ENCODE measurements at places on chromosomes 12 and 14.

- no peak for DNase-seq
Observed at GRCh38 chr14:58733451-58734208, 95.9 kb downstream of the DACT1 start.

- no peak for DNase-seq
Observed at GRCh38 chr12:108349278-108349688, 10.2 kb upstream of the CMKLR1 start.

- no peak for DNase-seq
Observed at GRCh38 chr14:94689218-94689984, 77.2 kb downstream of the SERPINA3 start.

- DNase-seq: no peak
Observed at GRCh38 chr12:57694459-57695019, 607 bp downstream of the OS9 start.

GRCh38 chr12:107437954-107438353 is 247.6 kb upstream of the PWP1 start:
- no peak for DNase-seq

GRCh38 chr12:2169940-2170339 is 117.2 kb downstream of the CACNA1C start:
- DNase-seq: no peak

DNA sequence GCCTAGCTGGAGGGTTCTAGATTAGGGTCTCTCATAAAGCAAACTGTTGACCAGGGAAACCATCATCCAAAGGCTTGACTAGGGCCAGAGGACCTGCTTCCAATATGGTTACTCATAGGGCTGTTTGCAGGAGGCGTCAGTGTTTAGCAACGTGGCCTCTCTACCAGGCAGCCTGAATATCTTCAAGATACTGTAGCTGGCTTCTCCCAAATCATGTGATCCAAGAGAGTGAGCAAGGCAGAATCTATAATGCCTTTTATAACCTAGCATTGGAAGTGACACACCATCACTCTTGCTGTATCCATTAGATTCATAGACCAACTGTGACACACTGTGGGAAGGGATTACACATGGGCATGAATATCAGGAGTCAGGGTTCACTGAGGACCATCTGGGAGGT is 17.3 kb downstream of the TPH2 start:
- no peak for DNase-seq

DNA sequence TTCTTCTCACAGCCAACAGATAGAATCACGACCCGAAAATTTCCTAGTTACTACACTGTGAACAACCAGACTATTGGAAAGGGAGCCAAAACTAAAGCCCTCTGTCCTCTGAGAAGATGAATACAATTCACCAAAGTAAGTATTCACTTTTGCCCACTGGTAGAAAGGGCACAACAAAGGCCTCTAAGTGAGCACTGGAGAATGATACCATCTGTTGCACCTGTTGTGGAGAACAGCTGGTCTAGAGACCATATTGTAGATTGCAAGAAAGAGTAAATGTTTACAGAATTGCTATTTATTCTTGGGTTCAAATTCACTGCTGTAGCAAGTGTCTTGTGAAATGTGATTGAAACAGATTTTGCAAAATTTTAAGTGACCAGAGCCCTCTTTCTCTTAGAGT is 46.9 kb upstream of the ANO6 start:
- DNase-seq: no peak

GRCh38 chr14:71365361-71365760 is 458.1 kb downstream of the PCNX1 start:
- DNase-seq: no peak

- DNase-seq: no peak
Observed at GRCh38 chr12:49413796-49414195, 46.5 kb downstream of the SPATS2 start.

DNA sequence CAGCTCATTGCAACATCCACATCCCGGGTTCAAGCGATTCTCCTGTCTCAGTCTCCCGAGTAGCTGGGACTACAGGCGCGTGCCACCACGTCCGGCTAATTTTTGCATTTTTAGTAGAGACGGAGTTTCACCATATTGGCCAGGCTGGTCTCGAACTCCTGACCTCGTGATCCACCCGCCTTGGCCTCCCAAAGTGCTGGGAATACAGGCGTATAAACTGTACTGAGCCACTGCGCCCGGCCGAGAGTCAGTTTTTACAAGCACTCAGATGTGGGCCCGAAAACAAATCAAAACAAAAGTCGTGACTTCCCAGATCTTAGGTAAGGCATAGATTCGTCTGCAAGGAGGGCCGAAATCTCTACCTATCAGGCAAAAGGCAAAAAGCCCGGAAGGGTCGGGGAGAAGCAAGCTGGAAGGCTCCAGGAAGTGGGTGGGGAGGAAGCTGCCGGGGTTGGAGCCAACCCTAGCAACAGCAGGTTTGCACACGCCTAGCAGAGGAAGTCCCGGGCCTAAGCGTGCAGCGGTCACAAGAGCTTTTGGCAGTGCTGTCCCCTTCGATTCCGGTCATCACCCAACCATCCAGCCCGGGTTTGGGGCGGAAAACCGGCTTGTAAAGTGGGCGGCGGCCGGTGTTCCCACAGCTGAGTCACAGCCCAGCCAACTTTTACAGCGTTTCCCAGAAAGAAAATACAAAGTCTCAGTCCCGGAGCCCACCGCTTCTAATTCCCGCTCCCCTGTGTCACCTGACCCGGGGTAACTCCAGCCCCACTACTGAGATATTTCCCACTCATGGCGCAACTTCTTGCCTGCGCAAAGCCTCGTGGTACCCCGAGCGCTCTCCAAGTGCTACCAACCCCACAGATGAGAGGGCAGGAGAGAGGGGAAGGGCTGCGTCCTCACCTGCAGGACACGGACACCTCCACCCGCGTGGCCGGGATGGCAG is 583 bp downstream of the CPNE8 start:
- DNase-seq: no peak

DNA sequence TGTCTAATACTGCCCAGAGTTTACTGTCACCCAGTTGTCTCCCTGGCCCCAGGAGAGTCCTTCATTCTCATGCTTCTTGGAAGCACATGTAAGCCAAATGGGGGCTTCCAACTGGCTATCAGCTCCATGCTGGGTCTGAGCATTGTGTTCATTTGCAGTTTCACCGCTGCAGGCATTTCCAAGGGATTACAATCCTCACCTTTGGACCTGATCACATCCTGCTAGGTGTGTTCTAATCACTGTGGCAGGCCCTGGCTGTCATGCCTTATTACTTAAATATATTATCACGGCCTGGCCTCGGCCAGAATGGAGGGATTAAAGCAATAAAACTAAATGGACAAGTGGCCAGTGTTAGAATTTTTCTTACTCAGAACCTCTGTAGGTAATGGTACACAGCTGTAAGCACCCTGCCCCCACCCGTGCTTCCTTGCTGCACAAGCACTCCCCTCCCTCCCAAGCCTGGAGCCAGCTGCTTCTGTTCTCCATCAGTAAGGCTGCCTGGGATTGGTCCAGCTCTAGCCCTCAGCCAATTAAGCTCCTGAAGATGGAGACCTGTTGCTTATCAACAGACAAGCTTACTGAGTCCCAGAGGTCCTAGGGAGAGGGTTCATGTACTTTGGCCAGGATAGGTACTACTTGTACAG is 175.9 kb upstream of the RBM19 start:
- no peak for DNase-seq

GRCh38 chr14:57820581-57820980 is 45.3 kb downstream of the SLC35F4 start:
- no peak for DNase-seq

DNA sequence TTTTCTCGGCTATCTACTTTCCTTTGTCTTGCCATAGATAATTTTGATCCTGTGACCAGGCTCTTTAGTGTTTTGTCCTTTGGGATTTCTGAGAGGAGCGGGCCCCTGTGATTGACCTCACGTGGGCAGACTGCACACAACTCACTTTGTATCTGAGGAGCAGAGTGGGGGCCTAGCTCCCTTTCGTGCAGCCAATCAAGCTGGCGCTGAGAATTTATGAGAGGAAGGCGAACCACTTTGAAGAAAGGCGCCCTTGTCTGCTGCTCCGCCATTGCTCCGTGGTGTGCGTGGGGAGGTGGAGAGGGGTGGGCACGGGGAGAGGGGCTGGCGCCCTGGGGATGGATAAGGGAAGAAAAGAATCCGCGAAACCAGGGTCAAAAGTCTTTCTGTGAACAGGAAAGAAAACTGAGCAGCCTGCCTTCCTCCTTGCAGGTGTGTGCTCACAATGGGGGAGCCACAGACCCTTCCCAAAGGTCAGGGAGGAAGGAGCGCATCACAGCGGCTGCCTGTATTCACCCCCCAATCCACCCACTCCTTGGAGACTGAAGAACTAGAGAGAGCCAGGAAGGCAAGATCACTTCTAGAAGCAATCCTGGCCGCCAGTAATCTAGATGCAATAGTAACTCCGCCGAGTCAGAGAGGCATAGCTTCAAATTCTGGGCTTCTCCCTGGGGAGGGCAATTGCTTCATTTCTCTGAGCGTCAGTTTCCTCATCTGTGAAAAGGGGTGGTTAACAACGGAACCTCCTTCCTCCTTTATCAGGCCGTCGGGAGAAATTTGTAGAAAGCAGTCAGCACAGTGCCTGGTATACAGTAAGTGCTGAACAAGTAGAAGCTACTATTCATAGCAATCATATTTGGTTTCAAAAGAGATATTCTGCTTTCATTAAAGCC is 24.9 kb upstream of the MED13L start:
- DNase-seq: no peak

- no peak for DNase-seq
Observed at GRCh38 chr14:100542619-100543205, 44.5 kb downstream of the BEGAIN start.

GRCh38 chr12:91210618-91211017 is 28.0 kb upstream of the DCN start:
- DNase-seq: no peak

- DNase-seq: no peak
Observed at GRCh38 chr14:64201296-64201695, 92.9 kb downstream of the ESR2 start.

DNA sequence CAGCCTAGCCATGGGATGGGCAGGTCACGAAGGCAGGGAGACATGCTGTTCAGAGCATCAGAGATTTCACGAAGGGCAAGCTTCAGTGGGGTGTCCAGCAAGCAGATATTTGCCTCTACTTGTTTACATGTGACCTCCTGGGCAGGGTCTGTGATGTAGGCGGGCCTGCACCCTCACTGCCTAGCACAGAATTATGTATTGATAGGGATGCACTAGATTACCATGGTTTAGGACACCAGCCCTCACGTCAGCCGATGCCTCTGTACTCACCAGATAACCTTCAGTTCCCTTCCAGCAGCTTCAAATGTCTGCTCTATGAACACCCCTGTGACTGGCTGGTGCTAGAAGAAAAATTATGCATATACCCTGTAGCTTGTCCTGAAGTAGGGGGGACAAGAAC is 5.1 kb upstream of the EIF5 start:
- no peak for DNase-seq

DNA sequence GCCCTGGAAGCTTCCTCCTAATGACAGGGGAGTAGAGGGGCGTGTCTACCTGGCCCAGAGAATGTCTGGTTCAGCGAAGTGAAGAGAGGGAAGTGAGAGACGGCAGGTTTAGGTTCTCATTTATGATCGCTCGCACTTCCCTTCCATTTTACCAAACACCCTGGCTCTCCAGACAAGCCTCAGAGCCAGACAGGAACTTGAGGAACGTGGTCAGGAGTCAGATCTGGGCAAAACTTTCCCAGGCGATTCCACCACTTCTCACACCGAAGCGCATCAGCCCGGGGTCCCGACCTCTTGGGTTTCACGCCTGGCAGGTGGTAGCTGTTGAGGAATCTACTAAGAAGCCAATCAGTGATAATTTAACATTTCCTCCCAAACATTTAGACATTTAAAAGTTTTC is 21.3 kb downstream of the ACTN1 start:
- DNase-seq: no peak

GRCh38 chr12:43896496-43896895 is 60.6 kb downstream of the TMEM117 start:
- no peak for DNase-seq

GRCh38 chr14:68390741-68391140 is 402.1 kb downstream of the ZFP36L1 start:
- DNase-seq: no peak

DNA sequence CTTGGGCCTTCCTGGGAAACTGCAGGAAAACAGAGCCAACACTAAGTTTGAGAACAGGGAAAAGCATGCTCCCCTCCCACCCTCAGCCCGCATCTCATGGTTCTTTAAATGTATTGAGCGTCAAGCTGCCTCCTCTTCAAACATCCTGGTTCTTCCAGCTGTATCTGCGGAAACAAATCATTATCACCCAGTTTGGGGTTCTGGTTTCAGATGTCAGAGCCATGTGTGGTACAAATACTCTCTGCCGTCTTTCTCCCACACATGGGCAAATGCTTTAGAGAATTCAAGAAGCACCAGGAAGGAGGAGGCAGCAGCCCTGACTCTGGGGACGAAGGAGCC is 29.1 kb downstream of the JDP2 start:
- no peak for DNase-seq

DNA sequence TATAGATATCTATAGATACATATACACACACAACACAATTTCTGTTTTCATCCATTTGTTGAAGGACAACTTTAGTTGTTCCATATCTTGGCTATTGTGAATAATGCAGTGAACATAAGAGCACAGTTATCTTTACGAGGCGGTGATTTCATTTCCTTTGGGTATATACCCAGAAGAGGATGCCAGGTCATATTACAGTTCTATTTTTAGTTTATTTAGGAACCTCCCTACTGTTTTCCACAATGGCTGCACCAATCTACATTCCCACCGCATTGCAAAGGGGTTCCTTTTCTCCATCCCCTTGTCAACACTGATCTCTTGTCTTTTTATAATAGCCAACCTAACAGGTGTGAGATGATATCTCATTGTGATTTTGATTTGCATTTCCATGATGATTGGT is 143.4 kb upstream of the ARHGAP5 start:
- no peak for DNase-seq

GRCh38 chr14:50846226-50846880 is 15.4 kb upstream of the NIN start:
- no peak for DNase-seq

DNA sequence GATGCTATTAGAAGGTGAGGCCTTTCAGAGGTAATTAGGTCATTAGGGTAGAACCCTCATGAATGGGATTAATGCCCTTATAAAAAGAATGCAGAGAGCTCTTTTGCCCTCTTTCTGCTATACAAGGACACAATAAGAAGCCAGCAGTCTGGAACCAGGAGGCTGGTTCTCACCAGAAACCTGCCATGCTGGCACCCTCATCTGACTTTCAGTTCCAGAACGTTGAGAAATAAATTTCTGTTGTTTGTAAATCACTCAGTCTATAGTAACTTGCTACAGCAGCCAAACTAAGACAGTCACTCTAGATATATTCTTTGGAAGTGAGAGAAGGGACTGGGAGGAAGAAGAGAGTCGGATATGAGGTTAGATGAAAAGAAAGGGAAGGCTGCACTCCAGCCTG is 125.0 kb upstream of the MYF6 start:
- DNase-seq: no peak

GRCh38 chr14:104157016-104157928 is 18.9 kb downstream of the KIF26A start:
- DNase-seq: no peak
